ENCODE measurements at places on chromosomes 11 and 22.

GRCh38 chr22:34849965-34850364 lies 216.0 kb upstream of the ISX start:
- no peak for DNase-seq
- H3K4me3 ChIP-seq, result no peak overlapping the region
- no peak overlapping the region for H3K27ac ChIP-seq
- no peaks in the 10 kb centered on the region for H3K36me3 ChIP-seq
- H3K27me3 ChIP-seq, result no peaks in the 10 kb centered on the region
- H3K4me1 ChIP-seq, result no peaks in the 10 kb centered on the region

- no peak for DNase-seq
- H3K27me3 ChIP-seq, result no peaks in the 10 kb centered on the region
- no peak overlapping the region for H3K4me3 ChIP-seq
- no peaks in the 10 kb centered on the region for H3K4me1 ChIP-seq
- H3K27ac ChIP-seq, result no peak overlapping the region
Measured at GRCh38 chr11:133019545-133020371, 512.5 kb downstream of the OPCML start.

- H3K27me3 ChIP-seq, result peaks cover 34% of the 10 kb centered on the region
- peak; percentile 75 for DNase-seq
- H3K27ac ChIP-seq, result no peak overlapping the region
- no peaks in the 10 kb centered on the region for H3K36me3 ChIP-seq
- no peak overlapping the region for H3K4me3 ChIP-seq
Measured at GRCh38 chr11:44286268-44286880, 23.6 kb downstream of the ALX4 start.

DNA sequence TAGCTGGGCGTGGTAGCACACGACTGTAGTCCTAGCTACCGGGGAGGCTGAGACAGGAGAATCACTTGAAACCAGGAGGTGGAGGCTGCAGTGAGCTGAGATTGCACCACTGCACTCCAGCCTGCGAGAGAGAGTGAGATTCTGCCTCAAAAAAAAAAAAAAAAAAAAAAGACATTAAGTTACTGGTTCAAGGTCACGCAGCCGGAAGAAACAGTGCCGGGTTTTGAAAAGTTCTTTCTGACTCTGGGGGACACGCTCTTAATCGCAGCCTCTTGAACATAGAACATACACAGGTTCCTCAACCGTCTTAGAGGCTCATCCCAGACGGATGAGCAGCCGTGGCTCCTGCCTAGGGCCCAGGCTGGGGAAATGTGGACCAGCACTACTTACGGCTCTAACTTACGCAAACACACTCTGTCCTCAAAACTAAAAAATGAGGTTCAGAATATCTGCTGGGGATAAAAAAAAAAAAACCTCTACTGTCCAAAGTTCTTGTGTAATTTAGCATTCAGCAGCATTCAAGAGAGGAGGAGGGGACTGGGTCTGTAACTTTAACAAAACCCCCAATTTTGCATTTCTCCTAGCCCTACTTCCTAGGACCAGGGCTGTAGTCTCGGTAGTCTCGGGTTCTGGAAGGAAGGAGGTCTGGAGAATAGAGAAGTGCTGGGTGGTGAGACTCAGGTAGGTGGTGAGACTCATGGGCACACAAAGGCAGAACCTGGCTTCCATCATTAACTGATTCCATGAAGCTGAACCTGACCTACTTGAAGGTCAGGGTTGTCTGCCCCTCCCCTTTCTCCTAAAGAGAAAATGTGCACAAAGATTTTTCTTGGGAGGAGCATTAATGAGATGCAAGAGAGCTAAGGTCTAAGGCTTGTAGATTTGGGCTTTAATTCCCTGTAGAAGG lies 6.0 kb downstream of the SPTBN2 start:
- peaks cover 82% of the 10 kb centered on the region for H3K27me3 ChIP-seq
- no peak overlapping the region for H3K4me3 ChIP-seq
- no peaks in the 10 kb centered on the region for H3K36me3 ChIP-seq
- no peak for DNase-seq
- peaks cover 27% of the 10 kb centered on the region for H3K4me1 ChIP-seq

DNA sequence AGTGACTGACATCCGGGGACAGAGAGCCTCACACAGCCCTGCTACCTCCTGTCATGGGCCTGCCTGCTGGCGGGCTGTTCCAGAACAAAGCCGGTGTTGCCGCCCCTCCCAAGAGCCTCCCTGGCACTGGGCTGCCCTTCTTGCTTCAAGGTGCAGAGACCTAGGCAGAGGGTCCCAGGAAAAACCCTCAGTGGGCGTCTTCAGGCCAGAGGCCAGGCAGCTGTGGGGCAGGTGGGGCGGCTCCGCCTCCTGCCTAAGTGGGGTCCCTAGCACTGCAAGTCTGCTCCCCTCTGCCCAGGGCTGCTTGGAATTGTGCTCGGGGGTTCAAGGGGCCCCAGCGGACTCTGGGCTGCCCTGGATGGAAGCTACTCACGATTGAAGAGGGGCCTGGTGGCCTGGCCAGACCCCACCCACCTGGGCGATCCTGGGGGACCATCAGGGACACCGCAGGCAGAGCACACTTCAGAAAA lies 20.4 kb upstream of the GNB1L start:
- H3K27ac ChIP-seq, result peak overlapping the region; percentile 84
- H3K36me3 ChIP-seq, result no peaks in the 10 kb centered on the region
- no peak overlapping the region for H3K4me3 ChIP-seq
- peaks cover 13% of the 10 kb centered on the region for H3K4me1 ChIP-seq
- DNase-seq, result no peak

DNA sequence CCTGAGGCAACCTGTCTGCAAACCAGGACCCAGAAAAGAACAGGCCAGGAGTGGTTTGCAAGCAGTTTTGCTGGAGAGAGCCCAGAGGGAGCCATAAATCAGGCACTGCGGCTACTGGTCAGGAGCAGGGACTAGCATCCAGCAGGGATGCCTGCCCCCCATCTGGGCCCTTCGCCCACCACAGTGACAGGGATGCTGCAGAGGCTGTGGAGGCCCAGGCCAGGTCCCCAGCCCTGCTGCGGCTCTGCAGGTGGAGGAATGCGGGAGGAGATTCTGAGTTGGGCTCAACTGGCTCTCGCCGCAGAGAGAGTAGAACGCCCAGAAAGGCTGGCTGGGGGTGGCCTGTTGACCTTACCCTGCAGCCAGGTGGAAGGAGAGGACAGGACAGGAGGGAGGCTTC lies 16.4 kb upstream of the NEFH start:
- no peak overlapping the region for H3K4me3 ChIP-seq
- DNase-seq, result no peak
- peaks cover 22% of the 10 kb centered on the region for H3K27me3 ChIP-seq
- H3K4me1 ChIP-seq, result no peaks in the 10 kb centered on the region
- H3K36me3 ChIP-seq, result no peaks in the 10 kb centered on the region
- H3K27ac ChIP-seq, result no peak overlapping the region
